ENCODE measurements at places on chromosomes 4 and X.

GRCh38 chr4:118810991-118811764, 24.7 kb downstream of the SEC24D start:
- DNase-seq: no peak

DNA sequence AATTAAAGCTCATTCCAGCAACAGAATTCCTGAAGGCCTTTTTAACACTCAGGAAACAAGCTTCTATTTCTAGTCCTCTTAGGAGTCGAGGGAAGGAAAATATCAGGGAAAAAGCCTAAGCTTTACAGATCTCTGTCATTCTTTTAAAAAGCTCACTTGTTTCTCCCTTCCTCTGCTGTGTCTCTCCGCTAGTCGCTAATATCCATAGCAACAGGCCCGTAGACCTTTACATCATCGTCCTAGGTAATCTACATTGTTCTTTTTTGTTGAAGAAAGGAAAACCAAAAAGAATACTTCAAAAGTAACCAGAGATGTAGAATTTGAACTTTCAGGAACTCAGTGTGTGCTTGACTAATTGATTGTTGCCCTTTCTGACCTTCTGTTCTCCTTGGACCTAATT, 45.9 kb upstream of the MTMR1 start:
- no peak for DNase-seq

- no peak for DNase-seq
These were observed 32.3 kb downstream of the RASL11B start for GRCh38 chr4:52894443-52894842.

DNA sequence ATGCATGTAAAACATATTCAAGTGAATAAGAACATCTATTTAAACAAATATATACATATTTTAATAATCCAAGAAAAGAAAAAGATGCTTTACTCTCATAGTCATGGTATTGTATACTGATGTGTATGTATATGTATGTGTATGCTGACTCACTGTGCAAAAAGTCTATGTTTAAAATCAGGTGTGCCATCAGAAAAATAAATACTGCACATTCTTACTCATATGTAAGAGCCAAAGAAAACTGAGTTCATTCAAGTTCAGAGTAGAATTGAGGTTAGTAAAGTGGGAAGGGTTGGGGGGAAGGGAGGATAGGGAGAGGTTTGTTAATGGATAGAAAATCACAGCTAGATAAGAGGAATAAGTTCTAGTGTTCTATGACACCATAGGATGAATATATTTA, 403.9 kb upstream of the SMIM31 start:
- no peak for DNase-seq

DNA sequence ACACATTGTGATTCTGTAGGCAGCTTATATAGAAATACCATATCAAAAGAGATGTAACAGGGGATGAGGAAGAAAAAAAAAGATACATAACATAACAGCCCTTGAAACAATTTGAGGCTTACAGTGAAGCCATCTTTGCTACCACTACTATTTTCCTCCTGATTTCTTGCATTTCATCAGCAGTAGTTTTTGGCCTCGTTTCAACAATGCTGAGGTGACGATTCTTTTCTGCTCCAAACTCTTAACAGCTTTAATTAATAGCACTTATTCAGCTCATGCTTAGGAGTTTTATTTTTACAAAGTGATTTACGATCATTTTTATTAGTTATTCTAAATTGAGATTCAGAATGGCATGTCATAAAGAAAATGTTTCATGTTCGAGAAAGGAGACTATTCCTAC, 163.2 kb downstream of the DCK start:
- no peak for DNase-seq
